ENCODE measurements at places on chromosomes 5 and 9.

DNA sequence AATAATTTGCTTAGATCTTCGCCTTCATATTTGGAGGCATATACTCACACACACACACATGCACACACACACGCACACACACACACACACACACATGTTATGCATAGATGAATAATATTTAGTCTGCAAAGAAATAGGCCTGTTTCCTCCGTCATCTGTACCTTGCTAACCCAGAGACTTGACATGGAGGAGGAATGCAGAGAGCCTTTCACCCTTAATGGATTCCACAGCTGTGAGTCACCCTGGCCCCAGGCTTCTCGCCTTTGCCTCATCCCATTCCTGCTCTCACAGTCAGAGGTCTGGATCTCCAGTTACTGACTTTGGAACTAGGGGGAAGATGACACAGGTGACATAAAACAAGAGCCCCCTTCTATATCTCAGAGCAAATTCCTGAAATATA is 29.7 kb downstream of the ZNF462 start:
- peak; percentile 90 for DNase-seq

- DNase-seq = no peak
These were observed 93.8 kb downstream of the TTC39B start for GRCh38 chr9:15213249-15213648.

- DNase-seq = no peak
These were observed 8.7 kb downstream of the PHF19 start for GRCh38 chr9:120868339-120868675.

- DNase-seq = no peak
These were observed 246.5 kb downstream of the SYK start for GRCh38 chr9:91047993-91048607.

GRCh38 chr9:19028835-19029451 is 4.1 kb downstream of the SAXO1 start:
- DNase-seq = peak; percentile 60
